Cardiac septum (tissue), 1 donor: ENCODE measurements at places on chromosomes 2 and 18.
A peak's percentile ranks its signal among the peaks of the same experiment; 100 is the strongest.

GRCh38 chr2:163659224-163659623 is 76.6 kb downstream of the FIGN start:
- no peak for DNase-seq

DNA sequence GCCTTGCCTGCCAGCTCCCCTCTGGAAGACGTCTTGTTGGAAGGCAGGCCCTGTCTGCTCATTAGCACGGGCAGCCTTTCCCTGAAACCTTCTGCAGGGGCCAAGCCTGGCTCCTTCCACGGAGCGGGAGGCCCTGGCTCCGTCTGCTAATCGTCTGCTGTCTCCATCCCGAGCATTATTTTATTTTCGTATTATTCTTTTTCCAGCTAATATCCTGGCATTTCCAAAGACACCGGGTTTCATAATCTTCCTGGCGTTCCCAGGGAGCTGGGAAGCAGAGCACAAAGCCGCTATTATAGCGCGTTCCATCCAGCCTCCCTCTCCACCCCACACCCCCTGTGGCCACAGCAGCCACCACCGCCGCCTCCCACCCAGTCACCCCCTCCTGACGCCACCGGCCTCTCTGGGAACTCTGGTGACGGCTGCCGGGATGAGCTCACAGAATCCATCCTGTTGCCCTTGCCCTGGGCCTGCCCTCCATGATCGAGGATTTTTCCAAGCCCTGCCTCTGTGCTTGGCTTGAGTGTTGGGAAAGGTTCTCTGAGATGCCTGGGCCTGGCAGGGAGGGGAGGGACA is 125.5 kb downstream of the DYSF start:
- DNase-seq = peak; percentile 83

DNA sequence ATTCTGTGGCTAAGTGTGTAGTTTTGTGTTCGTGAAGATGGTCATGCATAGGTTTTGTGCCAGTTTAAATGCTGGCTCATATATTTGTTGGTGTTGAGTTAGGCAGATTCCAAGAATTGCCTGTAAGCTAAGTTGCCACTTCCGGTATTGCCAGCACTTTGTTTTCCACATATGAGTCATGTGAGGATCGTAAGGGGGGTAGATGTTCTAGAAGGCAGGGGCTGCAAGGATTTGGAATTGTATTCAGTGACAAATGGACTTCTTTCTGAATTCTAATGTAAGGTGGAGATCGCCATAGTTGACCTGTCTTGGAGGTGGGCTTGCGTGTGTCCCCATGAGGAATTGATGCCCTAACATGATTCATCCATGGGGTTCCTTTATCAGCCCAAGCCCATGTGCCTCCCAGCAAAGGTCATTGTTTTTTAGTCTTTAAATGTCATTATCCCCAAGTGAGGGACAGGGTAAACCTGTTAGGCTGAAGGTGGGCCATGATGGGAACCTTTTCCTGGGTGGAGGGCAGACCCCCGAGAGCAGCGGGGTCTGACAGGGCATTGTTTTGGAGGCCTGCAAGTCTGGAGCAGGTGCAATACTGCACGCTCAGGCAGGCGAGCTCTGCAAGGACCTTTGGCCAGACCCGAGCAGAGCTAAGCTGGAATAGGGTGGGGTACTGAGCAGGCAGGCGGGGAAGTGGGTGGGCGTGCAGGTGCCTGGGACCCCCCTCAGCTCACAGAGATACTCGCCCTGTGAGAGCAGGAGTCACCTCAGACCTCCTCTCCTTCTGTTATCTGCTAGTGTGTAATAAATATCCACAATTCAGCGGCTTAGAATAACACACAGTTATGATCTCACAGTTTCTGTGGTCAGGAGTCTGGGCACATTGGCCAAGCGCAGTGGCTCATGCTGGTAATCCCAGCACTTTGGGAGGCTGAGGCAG is 77.4 kb downstream of the LRRFIP1 start:
- DNase-seq = no peak

DNA sequence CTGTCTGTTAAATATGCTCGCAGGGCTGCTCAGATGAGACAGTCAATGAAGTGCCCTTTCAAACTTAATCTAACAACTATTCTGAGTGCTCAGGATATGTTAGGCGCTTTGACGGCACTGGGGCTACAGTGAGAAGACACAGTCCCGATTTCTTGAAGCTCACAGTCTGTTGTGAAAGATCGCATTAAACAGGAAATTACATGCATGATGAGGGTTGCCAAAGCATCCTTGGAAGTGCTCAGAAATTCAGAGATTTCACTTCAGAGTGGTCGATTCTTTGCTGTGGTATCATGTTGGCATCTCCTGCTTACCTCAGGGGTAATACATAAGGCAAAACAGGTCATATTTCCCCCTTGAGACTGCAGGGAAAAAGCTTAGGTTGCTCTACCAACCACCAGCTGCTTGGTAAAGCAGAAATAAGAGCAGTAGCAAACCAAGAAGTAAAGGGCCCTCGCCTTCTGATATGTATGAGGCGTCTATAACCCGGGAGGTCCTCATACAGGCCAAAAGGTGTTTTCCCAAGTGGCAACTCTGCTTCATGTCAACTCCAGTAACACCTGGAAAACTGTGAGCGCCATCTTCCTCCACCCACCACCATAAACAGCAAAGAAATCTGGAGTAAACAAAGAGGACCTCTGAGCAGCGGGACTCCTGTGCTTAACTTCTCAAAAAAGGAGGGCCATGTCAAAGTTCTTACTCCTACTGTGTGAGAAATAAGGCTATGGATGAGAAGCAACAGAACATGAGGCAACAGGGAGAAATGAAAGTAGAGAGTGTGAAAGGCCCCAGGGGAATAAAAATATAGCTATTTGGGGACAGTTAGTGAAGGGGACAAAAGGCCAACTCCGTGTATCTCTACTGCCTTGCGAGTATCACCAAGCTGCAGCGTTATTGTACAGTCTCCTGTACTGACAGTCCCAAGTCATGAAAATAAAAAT is 79.3 kb downstream of the CLHC1 start:
- no peak for DNase-seq

GRCh38 chr18:51857989-51858388 is 482.0 kb upstream of the DCC start:
- no peak for DNase-seq
